ENCODE measurements at places on chromosomes 11 and 22. TPM values are rescaled to one million over a fixed set of nuclear protein-coding genes. Genes with fewer than 3 reads are reported as not detected.

DNA sequence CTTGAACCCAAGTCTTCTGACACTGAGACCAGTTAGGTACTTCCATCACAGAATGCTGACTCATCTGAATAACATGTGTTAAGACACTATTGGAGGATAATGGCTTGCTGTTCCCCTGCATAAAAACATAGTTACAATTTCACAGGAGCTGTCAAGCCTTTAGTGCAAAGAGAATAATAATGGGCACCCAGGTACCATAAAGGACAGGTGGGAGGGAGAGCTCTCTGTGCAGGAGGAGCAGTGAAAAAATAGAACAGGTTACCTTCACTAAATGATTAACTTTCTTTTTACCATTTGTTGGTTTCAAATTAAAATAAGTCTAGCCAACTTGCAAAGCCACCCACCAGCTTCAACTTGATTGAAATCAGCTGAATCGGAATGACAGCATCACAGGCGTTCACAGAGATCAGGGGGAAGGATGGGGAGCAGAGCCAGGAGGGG lies 173.2 kb downstream of the DSCAML1 start:
- no peak for DNase-seq

GRCh38 chr11:67656278-67656922 lies 5.9 kb upstream of the ACY3 start:
- no peak for DNase-seq

- DNase-seq = no peak
Observed at GRCh38 chr22:32037236-32037635, 5.8 kb upstream of the SLC5A1 start.

GRCh38 chr11:114553642-114554041 lies 6.0 kb downstream of the NXPE1 start:
- DNase-seq = no peak

DNA sequence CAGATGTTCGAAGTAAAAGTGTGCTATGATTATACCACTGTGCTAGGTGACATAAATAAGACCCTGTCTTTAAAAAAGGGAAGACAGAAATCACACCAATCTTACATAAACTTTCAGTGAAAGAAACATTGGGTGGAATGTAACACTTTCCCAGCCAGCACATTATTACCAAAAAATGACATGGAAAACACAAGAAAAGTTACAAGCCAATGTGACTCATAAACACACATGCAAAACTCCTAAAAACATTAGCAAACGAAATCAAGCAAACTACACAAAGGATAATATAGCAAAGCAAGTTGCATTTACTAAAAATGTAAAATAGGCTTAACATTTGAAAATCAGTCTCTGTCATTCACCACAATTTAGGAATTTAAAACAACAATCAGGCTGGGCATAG lies 47.0 kb downstream of the SBF2 start:
- no peak for DNase-seq

Gene KCNK7
- total RNA-seq = 1.1 TPM

Gene MRGPRE
- total RNA-seq = not detected

Gene OR4C5
- total RNA-seq = not detected
